Stimulated activated CD8-positive, alpha-beta memory T cell treated with anti-CD3 and anti-CD28 coated beads, Interleukin-7, amount 100 ng/mL, for 4 hours (primary cell): ENCODE measurements at places on chromosomes 5 and 9.

- no peak for DNase-seq
Measured at GRCh38 chr5:136332223-136333015, 32.9 kb downstream of the TRPC7 start.

GRCh38 chr5:58929726-58930125 lies 346.9 kb downstream of the RAB3C start:
- no peak for DNase-seq

DNA sequence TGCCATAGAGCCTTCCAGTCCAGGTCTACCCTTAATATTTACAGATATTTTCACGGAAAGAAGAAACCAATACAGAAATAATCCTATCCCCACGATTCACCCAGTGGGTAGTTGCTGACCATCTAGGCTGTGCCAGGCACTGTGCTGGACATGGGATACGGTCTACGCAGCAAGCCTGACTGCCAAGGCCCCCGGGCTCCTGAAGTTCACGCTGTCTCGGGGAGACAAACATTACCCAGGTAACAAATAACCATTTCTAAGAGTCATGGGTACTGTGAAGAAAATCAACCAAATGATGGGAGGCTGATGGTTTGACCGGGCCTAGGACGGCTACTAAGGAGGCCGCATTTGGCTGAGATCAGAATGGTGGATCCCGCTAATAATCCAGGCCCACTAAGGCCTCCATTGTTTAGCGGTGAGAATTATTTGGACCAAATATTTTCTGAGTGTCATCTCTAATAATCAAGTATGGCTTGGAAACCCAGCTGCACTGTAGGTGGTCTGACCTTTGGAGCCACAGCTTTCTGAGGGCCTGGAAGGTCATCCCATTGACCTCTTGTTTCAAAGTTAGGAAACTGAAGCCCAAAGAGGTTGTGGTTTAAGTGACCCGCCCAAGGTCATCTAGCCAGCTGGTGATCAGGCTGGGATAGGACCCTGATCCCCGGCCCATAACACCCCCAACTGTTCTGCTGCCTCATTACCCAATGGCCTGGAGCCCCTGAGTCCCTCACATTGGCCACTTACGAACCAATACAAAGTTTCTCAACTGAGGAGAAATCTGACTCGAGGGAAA lies 82.4 kb downstream of the AK8 start:
- DNase-seq: no peak

GRCh38 chr5:16853518-16853917 lies 82.6 kb downstream of the MYO10 start:
- no peak for DNase-seq

DNA sequence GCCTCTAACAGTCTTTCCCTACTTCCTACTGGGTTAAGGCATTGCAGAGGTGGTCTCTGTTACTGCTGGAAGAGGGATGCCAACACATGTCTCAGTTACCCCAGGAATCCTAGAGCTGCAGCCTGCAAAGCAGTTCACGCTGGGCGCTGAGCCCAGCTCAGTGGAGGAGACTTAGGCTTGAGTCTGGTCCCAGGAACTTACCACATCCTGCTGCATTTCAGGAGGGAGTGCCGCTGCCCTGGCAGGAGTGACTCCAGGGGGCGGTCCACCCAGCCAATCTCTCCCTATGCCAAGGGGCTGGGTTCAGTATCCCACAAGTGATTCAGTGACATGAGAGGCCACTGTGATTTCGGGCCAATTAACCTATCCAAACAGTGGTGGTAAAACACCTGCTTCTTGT lies 7.6 kb downstream of the TTC16 start:
- DNase-seq: no peak

- DNase-seq: no peak
Measured at GRCh38 chr9:75873712-75874111, 16.8 kb upstream of the PCSK5 start.

DNA sequence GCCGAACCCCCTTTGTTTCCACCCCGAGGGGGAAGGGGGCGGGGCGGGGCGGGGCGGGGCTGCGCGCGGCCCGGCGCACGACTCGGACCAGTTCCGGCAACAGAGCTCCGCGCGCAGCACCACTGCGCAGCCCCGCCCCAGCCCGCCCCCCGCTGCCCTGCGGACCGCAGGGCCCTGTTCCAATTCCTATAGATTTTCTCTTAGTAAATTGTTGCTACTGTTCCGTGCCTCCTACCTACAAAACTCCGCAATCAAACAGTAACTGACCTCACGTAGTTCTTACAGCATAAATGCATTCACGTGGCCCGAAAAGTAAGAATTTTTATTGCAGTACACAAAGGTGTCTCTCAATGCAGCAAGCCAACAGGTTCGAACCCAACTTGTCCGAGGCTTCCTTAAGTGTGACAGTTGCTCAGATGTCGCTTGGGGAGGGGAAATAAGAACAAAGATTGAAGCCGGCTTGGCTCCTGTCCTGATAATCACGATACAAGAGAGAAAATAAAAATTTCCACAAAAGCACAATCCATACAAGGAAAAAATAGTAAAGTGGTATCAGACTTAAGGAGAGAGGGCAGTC lies 1.2 kb upstream of the RNF38 start:
- no peak for DNase-seq
